ENCODE measurements at places on chromosomes 3 and 15. TPM values are rescaled to one million over a fixed set of nuclear protein-coding genes. Genes with fewer than 3 reads are reported as not detected.

Gene FURIN
- 30.1 TPM for total RNA-seq

Gene PAK6
- total RNA-seq = not detected

Gene PRSS50
- total RNA-seq = not detected

Gene CATSPER2
- 0.37 TPM for total RNA-seq

Gene LTF
- total RNA-seq = 0.14 TPM

Gene LRRIQ4
- not detected for total RNA-seq

Gene CCDC9B
- 13.8 TPM for total RNA-seq

Gene KNG1
- total RNA-seq = not detected

Gene TP63
- total RNA-seq = under 0.01 TPM

Gene TNK2
- 4.0 TPM for total RNA-seq

Gene VIPR1
- total RNA-seq = not detected

Gene ARRDC4
- 9.2 TPM for total RNA-seq

Gene MYL3
- not detected for total RNA-seq

Gene SCAANT1
- total RNA-seq = not detected

Gene ADAMTSL3
- total RNA-seq = 0.14 TPM

Gene LINGO1
- not detected for total RNA-seq

Gene SLC12A1
- total RNA-seq = not detected

Gene SPTSSB
- total RNA-seq = not detected

Gene SEMA6D
- 22.9 TPM for total RNA-seq

Gene COL6A5
- total RNA-seq = not detected

Gene NRROS
- total RNA-seq = 0.46 TPM

Gene OR5K2
- total RNA-seq = not detected

Gene CPN2
- total RNA-seq = not detected

Gene CKMT1B
- total RNA-seq = not detected

Gene HYAL1
- total RNA-seq = 1.6 TPM

Gene LRTM1
- total RNA-seq = not detected

Gene GOLGA8N
- total RNA-seq = 4.4 TPM

Gene ARHGAP31
- total RNA-seq = 3.8 TPM

Gene CHRFAM7A
- 0.14 TPM for total RNA-seq

Gene KIF15
- total RNA-seq = 1.8 TPM

Gene MANF
- 120 TPM for total RNA-seq

Gene AGBL1
- total RNA-seq = not detected

Gene TUSC7
- total RNA-seq = not detected

Gene GOLGA8G
- under 0.01 TPM for total RNA-seq

Gene TOPAZ1
- not detected for total RNA-seq

Gene CASR
- not detected for total RNA-seq

Gene SCN11A
- under 0.01 TPM for total RNA-seq

Gene RPL32
- total RNA-seq = 2,795 TPM

Gene PCOLCE2
- 60.7 TPM for total RNA-seq

Gene BOC
- 8.7 TPM for total RNA-seq

Gene FBXO40
- not detected for total RNA-seq

Gene PLCH1
- under 0.01 TPM for total RNA-seq

Gene GABRR3
- 0.09 TPM for total RNA-seq

Gene MAP3K13
- 11.9 TPM for total RNA-seq

Gene DNASE1L3
- 0.18 TPM for total RNA-seq

Gene GORASP1
- total RNA-seq = 36.8 TPM

Gene LXN
- 263 TPM for total RNA-seq

Gene KIF7
- 13.1 TPM for total RNA-seq

Gene SLCO3A1
- 5.7 TPM for total RNA-seq

Gene DPPA4
- total RNA-seq = not detected
